ENCODE measurements at places on chromosomes 13 and 19.
A peak's percentile ranks its signal among the peaks of the same experiment; 100 is the strongest.

DNA sequence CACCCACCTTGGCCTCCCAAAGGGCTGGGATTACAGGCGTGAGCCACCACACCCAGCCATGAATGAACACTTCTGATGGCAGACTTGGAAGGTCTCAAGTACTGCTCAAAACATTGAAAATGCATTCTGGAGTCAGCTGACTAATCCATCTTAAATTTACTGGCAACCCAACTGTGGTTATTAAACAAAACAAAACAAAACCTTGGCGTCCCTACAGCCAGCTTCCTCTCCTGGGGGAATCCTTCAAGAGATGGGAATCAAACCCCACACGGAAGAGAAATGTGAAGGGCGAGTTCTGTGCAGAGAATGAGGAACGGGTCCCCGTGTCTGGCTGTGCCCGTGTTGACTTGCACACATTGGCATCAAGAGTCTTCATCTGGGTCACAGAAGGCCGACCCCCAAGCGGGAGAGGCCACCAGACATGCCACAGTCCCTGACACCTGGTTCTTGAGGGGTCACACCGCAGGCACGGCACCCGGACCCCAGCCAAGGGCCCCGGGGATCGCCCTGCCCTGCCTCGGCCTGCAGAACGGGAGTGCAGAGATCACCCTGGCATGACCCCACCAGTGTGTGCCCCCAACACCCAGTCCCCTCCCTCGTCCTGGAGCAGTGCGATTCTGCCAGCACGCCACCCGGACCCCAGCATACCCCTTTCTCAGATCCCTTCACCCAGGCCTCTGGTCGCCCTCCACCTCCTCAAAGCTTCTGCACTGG is 3.2 kb downstream of the MAP2K2 start:
- no peaks in the 10 kb centered on the region for H3K27me3 ChIP-seq
- DNase-seq = no peak
- H3K36me3 ChIP-seq = no peaks in the 10 kb centered on the region
- H3K4me1 ChIP-seq = peaks cover 16% of the 10 kb centered on the region
- H3K27ac ChIP-seq = no peak overlapping the region

- H3K27me3 ChIP-seq = no peaks in the 10 kb centered on the region
- H3K4me3 ChIP-seq = no peak within 1 kb of the TSS
- no peaks in the 10 kb centered on the region for H3K36me3 ChIP-seq
- no peak within 1 kb of the TSS for H3K27ac ChIP-seq
- no peak for DNase-seq
These were observed at the start of gene DCT for GRCh38 chr13:94479616-94480015. Gene DCT, minus strand, starts transcription at chr13:94479682. Its CDS starts 427 bp downstream, at chr13:94479255.

DNA sequence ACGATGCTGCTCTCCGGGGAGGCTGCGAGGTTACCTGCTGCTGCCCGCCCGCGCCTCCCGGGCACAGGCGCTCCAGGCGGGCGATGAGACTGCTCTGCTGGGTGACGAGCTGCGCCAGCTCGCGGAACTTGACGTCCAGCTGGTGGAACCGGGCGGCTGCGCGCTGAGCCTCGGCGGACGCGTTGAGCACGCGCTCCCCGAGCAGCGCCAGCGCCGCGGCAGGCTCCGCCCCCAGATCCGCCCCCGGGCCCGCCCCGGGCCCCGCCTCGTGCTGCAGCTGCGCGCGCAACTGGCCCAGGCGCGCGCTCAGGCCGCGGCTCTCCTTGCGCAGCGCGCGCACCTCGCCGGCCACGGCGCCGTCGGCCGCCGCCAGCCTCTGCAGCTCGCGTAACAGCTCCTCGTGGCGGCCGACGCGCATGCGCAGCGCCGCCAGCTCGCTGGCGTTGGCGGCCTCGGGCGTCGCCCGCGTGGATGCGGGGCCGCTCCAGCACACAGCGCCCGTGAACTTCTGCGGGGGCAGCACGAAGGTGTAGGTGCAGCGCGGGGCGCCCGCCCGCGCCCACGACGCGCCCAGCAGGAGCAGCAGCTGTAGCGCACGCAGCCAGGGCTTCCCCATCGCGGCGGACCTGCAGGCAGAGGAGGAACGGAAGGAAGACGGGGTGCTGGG is 6.4 kb downstream of the ANGPTL6 start:
- H3K27me3 ChIP-seq = no peaks in the 10 kb centered on the region
- DNase-seq = peak; percentile 87
- H3K36me3 ChIP-seq = no peaks in the 10 kb centered on the region

DNA sequence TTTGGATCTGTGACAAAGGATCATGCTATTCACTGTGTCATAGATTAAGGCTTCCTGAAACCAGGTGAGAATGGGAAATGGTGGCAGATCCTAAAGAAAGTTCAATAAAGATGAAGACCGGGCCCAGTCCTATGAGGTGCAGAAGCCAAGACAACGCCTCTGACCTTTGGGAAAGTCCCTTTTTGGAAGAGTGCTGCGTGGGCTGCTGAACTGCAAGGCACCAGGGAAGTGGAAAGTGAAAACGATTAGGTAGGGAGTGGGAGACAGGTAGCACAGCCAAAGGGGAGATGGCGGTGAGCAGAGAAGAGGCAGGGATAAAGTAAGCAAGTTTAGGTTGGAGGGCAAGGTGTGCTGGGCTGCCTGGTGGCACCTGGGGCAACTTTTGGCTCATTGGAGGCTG is 16.3 kb downstream of the MBNL2 start:
- H3K27ac ChIP-seq = no peak overlapping the region
- H3K36me3 ChIP-seq = no peaks in the 10 kb centered on the region
- H3K4me1 ChIP-seq = peaks cover 97% of the 10 kb centered on the region
- DNase-seq = no peak
- H3K27me3 ChIP-seq = no peaks in the 10 kb centered on the region

DNA sequence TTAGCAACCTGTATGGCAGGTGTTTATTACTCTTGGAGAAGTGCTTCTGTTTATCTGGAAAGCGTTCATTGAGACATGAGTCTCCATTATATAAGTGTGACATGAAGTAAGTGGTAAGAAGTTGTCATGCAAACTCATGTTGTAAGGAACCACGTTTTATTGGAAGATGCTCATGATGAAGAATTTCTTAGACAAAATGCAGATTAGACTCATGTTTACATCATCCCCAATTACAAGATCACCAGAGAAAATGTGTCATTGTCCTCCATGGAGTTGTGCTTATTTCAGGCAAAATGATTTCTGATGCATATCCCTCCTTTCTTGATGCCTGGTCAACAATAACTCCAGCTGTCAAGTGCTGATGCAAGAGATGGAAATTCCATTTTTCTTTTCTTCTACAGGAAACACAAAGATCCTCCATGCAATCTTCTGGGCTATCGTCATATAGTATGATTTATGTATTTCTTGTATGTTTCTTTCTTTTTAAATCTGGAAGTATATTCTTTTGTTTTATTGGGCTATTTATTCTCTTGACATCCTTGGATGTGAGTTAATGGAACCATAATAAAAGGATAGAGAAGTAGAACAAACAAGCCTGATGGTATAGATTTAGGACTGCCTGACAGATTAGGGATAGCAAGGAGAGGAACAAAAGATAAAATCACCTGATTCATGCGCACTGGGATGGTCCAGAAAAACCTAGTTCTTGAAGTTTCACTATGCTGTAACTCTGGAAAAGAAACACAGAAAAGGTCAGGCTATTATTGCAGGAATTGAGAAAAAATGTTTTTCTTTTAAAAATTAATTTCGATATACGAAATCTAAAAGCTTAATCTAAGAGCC is 50.7 kb upstream of the DIAPH3 start:
- H3K27ac ChIP-seq = no peak overlapping the region
- no peaks in the 10 kb centered on the region for H3K36me3 ChIP-seq
- H3K4me1 ChIP-seq = peaks cover 10% of the 10 kb centered on the region
- no peak for DNase-seq
- no peak overlapping the region for H3K4me3 ChIP-seq
- H3K27me3 ChIP-seq = no peaks in the 10 kb centered on the region

DNA sequence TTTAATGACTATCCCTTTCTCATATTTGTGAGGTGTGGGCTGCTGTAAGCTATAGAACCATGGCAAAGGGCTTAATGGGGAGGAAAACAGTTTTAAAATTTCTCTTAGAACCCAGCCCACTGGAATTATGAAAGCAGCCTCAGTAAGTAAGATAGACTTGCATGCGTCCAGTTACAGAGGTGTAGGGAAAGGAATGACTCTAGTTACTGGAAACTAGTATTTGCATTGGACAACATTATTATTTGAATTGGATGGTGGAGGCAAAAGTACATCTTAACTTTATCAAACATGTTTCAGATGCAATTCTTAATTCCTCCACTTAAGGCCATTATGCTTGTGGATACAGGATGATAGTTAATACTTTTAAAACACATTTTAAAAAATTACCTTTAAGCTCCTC is 292.9 kb downstream of the SPRY2 start:
- no peaks in the 10 kb centered on the region for H3K36me3 ChIP-seq
- peaks cover 17% of the 10 kb centered on the region for H3K4me1 ChIP-seq
- H3K4me3 ChIP-seq = no peak overlapping the region
- H3K27me3 ChIP-seq = no peaks in the 10 kb centered on the region
- H3K27ac ChIP-seq = no peak overlapping the region

GRCh38 chr13:53207556-53207955 is 178.9 kb downstream of the OLFM4 start:
- no peak for DNase-seq
- H3K4me3 ChIP-seq = no peak overlapping the region
- H3K27me3 ChIP-seq = no peaks in the 10 kb centered on the region

GRCh38 chr13:43135516-43135915 is 112.1 kb downstream of the DNAJC15 start:
- no peak for DNase-seq
- no peaks in the 10 kb centered on the region for H3K36me3 ChIP-seq
- no peak overlapping the region for H3K4me3 ChIP-seq
- H3K27me3 ChIP-seq = no peaks in the 10 kb centered on the region
- no peaks in the 10 kb centered on the region for H3K4me1 ChIP-seq

GRCh38 chr19:48591021-48591420 is 15.5 kb upstream of the SPACA4 start:
- peaks cover 7% of the 10 kb centered on the region for H3K4me1 ChIP-seq
- no peaks in the 10 kb centered on the region for H3K27me3 ChIP-seq
- no peak overlapping the region for H3K4me3 ChIP-seq

DNA sequence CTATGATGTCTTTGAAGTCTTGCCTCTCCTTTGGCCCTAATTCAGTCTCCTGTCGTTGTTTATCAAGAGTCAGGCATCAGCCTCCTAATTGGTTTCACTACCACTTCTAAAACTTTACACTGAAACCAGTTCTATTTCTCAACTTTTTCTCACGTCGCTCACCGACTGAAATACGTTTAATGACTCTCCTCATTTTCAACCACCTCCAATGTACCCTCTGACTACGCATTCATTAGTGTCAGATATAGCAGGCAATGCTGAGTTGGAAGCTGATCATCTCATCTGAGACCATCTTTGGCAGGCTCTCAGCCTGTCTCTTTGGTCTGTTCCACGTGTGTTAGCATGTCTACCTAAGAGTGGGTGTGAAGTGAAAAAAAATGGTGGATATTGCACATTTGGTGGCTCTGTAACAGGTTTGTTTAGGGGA is 128.1 kb downstream of the KL start:
- H3K36me3 ChIP-seq = no peaks in the 10 kb centered on the region
- no peaks in the 10 kb centered on the region for H3K4me1 ChIP-seq
- H3K4me3 ChIP-seq = no peak overlapping the region
- DNase-seq = no peak
- no peak overlapping the region for H3K27ac ChIP-seq

Data from body of pancreas (tissue), 4 donors.